Fibroblast of skin of right biceps (primary cell): ENCODE measurements at places on chromosomes 5 and 9.

- peak; percentile 22 for DNase-seq
Measured at GRCh38 chr5:146510559-146511125, 5.3 kb downstream of the GPR151 start.

- DNase-seq: no peak
Measured at GRCh38 chr5:1129711-1130055, 17.8 kb upstream of the SLC12A7 start.

DNA sequence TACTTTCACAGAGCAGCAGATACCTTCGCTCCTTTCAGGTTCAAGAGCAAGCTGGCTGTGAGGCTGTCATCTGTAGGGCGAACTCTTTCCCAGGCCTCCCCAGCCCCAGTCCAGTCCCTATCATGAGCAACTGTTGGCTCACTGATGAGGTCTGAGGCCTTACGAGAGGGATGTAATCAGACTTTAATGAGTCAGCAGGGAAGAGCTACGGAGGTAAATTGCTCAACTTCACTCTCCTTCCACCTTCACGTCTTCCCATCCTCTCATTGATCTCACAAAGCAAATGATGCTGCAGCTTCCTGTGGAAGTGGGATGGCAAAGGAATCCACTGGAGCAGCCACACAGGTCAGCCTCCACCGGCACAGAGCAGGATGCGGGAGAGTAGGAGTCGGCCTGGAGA, 130.7 kb upstream of the TBCA start:
- peak; percentile 34 for DNase-seq

GRCh38 chr5:10130881-10131280, 118.8 kb downstream of the ATPSCKMT start:
- DNase-seq: no peak

DNA sequence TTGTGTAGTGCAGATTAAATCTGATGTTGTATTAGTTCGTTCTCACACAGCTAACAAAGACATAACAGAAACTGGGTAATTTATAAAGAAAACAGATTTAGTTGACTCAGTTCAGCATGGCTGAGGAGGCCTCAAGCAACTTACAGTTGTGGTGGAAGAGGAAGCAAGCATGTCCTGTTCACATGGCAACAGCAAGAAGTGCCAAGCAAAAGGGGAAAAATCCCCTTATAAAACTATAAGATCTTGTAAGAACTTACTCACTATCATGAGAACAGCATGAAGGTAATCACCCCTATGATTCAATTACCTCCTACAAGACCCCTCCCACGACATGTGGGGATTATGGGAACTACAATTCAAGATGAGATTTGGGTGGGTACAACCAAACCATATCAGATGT, 238.6 kb upstream of the PRR16 start:
- DNase-seq: no peak

DNA sequence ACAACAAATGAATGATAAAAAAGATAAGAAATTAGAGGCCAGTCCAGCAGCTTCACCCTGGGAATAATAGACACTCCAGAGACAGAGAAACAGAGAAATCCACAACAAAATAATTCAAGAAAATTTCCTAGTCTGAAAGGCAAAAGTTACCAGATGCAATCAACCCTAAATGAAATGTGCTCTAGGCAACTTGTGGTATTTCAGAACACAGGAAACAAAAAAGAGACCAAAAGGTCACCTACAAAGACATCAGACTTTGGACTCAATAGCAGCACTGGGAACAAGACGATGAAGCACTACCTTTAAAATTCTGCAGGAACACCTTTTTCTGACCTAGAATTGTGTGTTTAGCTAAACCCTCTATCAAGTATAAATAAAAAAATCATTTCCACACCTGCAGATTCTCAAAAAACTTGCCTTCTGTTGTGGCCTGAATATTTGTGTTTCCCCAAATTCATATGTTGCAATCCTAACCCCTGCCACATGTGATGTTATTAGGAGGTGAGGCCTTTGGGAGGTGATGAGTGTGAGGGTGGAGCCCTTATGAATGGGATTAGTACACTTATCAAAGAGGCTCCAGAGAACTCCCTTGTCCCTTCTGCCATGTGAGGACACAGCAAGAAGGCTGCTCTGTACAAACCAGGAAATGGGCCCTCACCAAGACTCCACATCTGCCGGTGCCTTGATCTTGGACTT, 5.9 kb upstream of the MAPK9 start:
- DNase-seq: no peak

DNA sequence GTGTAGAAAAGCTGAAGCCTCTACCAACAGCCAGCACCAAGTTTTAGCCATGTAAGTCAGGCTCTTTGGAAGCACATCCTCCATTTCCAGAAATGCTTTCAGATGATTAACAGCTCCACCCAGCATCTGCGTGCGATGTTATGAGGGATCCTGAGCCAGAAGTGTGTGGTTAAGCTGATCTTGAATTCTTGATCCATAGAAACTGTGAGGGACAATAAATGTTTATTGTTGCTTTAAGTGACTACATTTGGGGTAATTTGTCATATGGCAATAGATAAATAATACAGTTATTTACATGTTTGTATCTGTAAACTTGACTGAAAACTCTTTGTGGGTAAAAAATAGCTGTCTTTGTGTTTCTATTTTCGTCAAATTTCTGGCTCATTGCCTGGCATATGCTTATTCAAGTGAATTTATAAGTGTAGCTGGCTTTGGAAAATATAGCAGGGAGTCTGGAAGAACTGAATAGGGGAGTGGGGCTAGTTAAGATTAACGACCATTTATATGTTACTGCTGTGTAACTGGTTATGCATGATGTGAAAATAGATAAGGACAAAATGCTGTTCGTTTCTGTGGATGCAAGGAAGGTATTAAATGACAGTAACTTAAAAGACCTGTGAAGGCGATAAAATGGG, 234.1 kb downstream of the LRRC70 start:
- DNase-seq: no peak

- DNase-seq: no peak
Measured at GRCh38 chr5:172870715-172871461, 36.8 kb downstream of the ERGIC1 start.

DNA sequence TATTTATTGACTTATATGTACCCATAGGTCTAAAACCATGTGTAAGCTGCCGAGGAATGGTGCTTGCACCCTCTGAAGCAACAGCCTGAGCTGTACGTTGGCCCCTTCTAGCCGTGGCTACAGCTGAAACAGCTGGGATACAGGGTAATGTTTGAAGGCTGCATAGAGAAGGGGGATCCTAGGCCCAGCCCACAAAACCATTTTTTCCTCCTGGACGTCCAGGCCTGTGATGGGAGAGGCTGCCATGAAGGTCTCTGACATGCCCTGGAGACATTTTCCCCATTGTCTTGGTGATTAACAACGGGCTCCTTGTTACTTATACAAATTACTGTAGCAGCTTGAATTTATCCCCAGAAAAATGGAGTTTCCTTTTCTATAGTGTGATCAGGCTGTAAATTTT, 244.7 kb downstream of the COMMD10 start:
- no peak for DNase-seq

DNA sequence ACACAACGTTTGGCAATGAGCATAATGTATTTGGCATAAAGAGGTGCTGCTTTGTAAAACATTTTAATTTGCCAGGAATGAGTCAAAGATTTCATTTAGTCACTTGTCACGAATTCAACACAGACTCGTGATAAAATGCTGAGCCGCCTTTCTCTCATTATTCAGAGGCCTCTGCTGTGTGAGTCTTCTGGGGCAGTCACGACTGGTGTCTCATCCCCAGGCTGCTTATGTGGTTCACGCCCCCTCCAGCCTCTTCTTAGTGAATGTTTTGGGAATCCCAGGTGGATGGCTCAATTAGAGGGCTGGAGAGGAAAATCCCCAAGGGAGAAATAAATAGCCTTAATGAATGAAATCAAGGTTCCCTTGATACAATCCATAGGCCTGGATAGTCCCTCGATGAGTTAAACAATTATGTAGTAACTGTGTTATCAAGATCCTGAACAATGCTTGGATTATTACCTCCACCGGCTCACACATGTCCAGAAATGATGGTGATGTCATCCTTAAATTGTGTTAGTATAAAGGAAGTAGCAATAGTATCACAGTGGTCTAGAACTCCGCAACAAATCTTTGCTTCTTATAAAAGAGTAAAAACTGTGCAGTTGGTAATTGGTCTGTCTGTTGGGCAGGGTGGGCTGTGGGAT, 192.1 kb upstream of the ADAMTS16 start:
- no peak for DNase-seq

GRCh38 chr5:104400941-104401340, 838.4 kb upstream of the NUDT12 start:
- DNase-seq: no peak

DNA sequence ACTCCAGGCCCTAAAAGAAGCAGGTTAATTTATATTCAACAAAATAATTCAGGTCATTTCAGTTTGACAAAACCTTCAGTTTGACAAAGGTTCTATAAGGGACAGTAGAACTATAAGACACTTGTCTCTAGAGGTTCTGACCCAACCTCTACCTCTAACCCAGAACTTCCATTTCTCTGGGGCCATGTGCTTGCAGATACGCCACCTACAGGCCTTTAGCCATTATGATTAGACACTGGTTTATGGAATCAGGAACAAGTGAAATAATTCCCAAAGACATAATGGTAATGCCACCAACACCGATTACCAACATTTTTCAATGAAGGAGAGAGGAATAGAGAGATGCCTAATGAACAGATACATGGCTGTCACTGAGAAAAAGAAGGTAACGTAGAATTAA, 733.9 kb downstream of the PRELID2 start:
- DNase-seq: no peak

- DNase-seq: no peak
Measured at GRCh38 chr9:17130291-17130690, 4.5 kb upstream of the CNTLN start.

- peak; percentile 59 for DNase-seq
Measured at GRCh38 chr5:61330341-61330844, 1.7 kb upstream of the ZSWIM6 start.

DNA sequence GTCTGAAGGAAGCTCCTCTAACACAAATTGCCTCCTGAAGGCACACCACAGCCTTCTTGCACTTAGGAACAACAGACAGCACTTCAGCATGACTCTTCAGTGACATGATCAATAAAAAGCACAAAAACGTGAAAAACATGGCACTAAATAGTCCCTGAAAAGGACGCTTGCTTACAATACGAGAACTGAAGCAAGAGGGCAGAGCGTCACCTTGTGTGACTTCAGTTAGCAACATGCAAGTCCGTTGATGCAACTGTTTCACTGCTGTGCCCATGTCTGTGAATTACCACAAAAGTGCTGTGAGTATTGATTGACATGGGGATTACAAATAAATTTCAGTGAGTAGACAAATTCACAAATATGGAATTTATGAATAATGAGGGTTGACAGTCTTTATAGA, 219.9 kb upstream of the GAS1 start:
- DNase-seq: no peak

GRCh38 chr9:137487454-137488326, 28.6 kb upstream of the NSMF start:
- DNase-seq: no peak
